ENCODE measurements at places on chromosomes 6 and 20.

DNA sequence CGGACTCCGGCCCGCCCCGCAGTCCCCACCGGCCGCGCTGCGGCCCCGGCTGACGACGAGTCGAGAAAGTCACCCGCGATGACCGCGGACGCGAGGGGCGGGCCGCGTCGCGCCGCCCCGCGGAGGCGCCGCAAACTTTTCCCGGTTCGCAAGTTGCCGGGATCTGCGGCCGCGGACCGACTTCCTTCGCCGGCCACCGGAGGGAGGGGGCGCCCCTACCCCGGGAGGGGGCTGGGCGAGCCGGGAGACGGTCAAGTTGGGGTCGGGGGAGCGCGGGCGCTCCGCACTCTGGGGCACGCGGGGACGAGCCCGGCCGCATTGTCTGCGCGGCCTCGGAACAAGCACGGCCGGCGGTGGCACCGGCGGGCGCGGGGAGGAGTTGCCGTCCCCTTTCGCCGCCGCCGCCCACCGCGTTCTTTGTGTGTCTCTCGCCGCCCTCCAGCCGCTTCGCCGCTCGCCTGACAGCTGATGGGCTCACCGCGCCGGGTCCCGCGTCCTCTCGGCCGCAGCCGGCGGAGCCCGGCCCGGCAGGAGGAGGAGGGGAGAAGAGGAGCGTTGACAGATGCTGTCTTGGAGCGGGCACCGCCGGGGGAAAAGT lies 131.6 kb downstream of the OGFRL1 start:
- no peak for DNase-seq

- DNase-seq: no peak
Observed at GRCh38 chr6:11889572-11889971, 111.0 kb upstream of the ADTRP start.

DNA sequence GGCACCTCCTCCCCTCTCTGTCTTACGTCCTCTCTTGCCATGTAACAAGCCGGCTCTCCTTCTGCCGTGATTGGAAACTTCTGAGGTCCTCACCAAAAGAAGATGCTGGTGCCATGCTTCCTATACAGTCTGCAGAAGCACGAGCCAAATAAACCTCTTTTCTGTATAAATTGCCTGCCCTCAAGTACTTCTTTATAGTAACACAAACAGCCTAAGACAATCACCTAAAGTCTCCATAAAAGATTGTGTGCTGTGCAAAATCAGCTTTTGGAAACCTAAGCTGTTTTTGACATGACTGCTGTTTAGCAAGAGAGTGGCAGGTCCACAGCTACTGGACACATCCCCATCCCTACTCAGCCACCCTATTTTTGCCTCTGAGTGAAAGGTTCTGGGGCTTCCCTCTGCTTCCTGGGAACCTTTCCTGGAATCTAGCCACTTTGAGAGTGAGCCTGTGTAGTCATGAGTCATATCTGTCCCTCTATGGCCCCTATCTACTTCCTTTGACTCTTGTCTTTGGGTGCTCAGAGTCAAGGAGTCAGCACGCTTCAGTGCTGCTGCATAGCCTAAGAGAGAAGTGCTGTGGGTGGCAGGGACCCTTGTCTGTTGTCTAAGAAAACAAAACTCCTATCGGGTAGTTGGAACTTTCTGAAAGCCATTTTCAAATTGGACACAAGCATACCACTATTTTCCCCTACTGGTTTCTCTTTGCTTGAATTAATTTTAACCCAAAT lies 110.0 kb downstream of the PPP1R14C start:
- no peak for DNase-seq

GRCh38 chr20:62191781-62192559 lies 9.1 kb downstream of the MTG2 start:
- no peak for DNase-seq

- DNase-seq: no peak
Observed at GRCh38 chr6:115972679-115973078, 88.0 kb downstream of the FRK start.

DNA sequence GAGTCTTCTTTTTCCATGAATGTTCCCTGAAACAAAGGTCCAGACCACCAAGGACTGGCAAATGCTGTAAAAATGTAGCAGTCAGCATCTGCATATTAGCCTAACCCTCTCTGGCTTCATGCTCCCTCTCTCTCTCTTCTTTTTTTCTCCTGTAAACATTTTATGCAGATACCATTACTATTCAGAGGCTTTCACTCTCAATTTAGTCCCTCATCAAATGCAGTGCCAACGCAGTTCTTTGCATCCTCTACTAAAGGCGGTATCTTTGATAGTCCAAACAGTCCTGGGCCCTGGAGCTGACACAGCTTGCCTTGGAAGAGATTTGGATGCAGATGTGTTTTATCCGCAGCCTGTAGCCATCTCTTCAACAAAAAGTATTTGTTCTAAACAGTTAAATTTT lies 167.1 kb upstream of the MMS22L start:
- DNase-seq: no peak

DNA sequence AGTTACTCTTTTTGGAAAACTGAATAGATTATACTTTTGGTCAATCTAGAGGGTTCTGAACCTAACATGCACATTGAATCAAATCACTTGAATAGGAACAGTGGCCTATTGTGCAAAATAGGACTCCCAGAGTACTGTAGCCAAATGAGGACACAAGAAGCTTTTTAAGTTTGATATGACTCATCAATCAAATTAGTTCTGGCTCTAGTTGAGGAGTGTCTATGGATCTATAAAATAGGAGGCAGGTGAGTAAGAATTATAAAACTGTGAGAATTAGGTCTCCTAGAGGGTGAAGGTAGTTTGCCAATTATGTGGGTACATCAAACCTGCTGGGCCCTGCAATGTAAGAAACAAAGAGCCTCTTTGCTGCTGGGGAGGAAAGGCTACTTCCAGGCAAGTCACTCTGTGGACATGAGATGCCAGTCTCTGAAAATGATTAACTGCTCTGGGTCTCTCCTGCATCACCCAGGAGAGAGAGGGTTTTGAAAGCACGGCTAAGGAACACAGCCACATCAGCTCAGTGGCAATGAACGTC lies 112.3 kb downstream of the RCAN2 start:
- DNase-seq: no peak

- DNase-seq: no peak
Observed at GRCh38 chr20:41359541-41360011, 7.0 kb downstream of the EMILIN3 start.

DNA sequence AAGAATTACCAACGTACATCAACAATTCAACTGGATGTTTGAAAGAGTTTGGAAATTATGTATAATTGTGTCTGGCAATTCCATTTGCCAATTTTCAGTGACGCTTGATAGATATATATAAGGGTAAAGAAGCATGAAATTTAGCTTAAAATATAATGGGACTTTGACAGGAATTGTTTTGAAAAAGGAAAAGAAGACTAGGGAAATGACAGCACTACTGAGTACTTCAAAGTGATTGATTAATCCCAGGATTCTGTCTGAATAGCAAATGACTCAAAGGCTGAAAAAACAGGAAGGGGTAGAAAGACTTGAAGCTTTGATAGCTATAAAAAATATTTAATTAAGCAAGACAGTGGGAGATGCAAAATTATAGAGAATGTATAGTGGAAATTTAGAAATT lies 200.0 kb downstream of the KHDRBS2 start:
- DNase-seq: no peak

DNA sequence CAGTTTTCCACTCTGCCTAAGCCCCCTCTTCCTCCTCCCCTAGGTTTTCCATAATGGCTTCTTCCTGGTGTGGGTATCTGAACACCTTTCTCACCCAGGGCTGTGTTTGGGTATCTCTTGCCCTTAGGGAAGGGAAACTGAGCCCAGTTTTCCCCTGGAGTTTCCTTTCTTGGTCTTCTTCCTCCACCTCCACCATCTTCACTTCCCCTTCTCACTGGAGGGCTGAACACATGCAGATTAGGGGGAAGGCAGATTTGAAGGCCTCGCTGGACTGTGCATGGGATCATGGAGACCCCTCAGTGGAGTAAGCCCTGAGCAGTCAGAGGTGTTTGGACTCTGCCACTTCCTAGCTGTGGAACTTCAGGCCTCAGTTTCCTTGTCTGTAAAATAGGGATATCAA lies 27.8 kb downstream of the FOXP4 start:
- no peak for DNase-seq

DNA sequence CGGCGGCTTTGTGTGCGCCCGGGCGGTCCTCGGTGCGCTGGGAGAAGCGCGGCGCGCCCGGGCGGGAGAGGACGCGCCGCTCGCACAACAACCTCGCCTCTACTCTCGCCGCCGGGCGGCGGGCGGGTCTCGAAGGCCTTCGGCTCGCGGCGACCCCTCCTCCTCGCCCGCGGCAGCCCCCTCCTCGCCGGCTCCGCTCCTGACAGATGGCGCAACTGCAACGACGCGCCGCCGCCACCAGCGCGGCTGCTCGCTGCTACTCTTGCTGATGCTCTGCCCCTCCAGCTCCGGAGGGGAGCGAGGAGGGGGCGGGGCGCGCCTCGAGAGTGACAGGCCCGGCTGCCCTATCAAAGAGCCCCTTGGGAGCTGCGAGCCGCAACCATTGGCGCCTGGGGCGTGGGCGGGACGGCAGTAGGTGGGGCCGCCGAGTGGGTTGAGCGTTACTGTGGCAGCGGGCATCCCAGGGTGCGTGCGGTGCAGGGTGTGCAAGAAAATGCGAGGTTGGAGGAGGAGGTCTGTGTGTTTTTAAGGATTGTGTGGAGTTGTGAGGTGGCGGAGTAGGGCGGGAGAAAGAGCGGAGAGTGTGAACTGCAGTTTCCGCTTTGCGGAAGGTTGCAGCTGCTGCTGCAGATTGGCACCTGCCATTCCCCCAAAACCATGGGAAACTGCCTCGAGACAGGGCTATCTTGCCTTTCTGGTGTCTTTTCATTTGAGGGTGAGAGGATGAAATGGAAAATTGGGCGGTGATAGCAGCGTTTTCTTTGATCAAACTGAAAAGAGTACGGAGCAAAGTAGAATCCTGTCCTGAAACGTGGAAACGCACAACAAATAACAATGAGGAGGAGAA lies at the start of gene FYN:
TSS of gene FYN (minus strand) at position 275 of the 847 bp plus-strand sequence. CDS start 153,401 bp downstream, outside the sequence.
- DNase-seq: peak; percentile 26

- no peak for DNase-seq
Observed at GRCh38 chr20:32761831-32762753, at the start of gene DNMT3B. Gene DNMT3B, plus strand, starts transcription at chr20:32762385. Its CDS starts 17,939 bp downstream, at chr20:32780324.
